ENCODE measurements at places on chromosomes 7 and 10.

DNA sequence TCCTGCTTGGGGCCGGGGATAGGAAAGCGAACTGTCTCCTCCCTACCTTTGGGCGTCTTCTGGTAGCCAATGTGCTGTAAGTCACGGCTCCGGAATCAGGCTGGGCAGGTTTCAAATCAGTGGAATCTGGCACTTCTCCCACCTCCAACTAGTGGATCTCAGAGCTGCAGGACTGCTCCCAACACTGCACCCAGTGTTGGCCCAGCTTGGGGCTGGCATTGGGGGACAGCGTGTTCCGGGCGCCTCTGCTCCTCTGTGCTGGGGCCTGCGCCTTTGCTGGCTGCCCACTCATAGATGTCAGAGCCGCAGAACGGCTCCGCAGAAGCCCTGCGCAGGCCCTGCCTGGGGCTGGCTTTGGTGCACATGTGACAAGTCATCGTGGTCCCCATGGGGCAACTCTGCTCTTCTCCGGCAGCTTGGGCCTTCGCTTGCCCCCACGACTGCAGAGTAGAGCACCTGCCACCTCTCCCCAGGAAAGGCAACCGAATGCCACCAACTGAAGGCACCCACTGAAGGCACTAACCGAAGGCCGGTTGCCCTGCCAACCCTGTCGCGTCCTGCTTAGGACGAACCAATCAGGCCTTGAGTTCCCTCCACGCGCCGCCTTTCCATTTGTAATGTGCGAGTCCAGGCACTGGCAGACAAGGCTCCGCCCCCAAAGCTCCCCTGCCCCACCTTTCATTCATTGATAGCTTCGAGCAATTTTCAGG lies 85.5 kb upstream of the ABI1 start:
- DNase-seq = no peak

GRCh38 chr10:16565604-16566003 lies 43.9 kb upstream of the C1QL3 start:
- DNase-seq = no peak

DNA sequence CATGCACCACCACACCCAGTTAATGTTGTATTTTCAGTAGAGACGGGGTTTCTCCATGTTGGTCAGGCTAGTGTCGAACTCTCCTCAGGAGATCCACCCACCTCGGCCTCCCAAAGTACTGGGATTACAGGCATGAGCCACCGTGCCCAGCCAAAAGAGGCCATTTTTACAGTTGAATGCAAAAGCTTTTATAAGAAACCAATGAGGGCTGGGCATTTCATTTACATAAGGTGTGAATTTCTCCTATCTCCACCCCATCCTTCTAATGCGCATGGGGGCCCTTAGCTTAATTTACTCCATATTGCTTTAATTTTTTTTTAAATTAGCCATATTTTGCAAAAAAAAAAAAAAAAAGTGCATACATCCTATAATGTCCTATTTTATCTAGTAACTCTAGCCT lies 25.1 kb upstream of the EIF4H start:
- DNase-seq = no peak

DNA sequence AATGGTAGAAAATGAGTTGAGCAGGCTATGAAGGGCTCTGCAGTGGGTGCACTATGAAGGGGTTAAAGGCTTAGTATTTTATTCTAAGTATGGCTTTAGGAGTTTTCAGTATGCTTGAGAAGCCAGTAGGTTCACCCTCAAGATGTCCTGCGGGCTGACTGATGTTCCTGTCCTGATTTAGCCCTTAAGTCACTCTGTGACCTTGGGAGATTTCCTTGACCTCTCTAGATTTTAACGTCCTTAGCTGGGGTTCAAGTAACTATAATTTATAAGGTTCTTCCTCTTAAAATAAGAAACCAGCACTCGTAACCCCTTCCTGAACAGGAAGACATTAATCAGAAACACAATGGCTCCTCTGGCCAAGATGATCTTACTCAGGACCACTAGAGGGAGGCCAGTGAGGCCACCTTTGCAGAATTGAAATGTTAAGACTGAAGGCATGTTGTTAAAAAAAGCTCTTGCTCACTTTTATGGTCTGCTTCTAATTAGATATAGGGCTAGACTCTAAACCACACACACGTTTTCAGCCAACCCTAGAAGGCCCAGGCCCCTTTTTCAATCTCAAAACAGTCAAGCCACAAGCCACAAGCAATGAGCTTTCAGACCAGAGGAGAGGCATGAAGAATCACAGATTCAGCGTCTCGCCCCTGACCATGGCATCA lies 41.9 kb downstream of the CDK1 start:
- DNase-seq = no peak

All from right lobe of liver (tissue), 6 donors.